ENCODE measurements at places on chromosomes 2 and 18. TPM values are rescaled to one million over a fixed set of nuclear protein-coding genes. Genes with fewer than 3 reads are reported as not detected.

ABCB6 gene
- total RNA-seq, result 28.2 TPM

STPG4 gene
- not detected for total RNA-seq

GULP1 gene
- total RNA-seq, result 4.6 TPM

FSHR gene
- 0.20 TPM for total RNA-seq

DNA sequence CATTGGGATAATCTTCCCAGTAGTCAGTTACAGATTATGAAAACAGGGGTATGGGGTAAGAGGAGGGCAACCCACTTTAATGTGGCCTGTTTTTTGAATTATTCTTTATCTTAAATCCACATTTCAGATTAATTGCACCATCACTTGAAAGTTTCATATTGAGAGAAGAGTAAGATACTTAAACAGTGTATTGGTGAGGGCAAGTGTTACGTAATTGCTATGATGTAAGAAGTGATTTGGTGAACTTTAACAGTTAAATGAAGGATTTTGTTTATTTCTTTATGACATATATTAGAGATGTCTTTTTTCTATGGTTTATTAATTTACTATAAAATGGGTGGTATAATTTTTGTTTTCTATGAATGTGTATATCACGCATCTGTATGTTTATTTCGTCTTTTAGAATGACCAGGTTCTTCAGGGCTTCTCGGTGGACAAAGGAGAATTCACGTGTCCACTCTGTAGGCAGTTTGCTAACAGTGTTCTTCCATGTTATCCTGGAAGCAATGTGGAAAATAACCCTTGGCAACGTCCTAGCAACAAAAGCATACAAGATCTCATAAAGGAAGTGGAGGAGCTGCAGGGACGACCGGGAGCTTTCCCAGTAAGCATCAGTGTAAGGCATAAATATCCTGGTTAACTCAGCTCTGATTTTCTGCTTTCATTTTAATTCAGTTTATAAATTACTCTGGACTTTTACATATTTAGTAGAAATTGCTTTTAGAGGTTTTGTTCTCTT is 171.2 kb upstream of the MYO3B start:
- no peak for DNase-seq

- no peak for DNase-seq
These were observed 279.8 kb downstream of the PTGR3 start for GRCh38 chr18:74929110-74929509.

DNA sequence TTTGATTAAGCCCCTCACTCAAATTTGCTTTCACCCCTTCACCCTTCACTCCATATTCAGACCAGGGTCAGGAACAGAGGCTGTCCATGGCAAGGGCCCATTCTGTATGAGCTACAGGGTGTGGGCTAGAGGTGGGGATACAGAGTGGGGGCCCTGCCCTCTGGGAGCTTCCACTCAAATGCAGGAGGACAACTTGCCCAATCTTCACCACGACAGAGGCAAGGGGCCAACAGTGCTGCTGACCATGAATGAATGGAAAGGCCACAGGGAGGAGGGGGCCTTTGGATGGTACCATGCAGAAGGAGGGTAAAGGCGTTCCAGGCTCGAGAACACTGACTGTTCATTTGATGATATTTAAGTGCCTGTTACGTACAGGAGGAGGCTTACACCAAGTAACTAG is 22.8 kb downstream of the ADRA2B start:
- no peak for DNase-seq

DNA sequence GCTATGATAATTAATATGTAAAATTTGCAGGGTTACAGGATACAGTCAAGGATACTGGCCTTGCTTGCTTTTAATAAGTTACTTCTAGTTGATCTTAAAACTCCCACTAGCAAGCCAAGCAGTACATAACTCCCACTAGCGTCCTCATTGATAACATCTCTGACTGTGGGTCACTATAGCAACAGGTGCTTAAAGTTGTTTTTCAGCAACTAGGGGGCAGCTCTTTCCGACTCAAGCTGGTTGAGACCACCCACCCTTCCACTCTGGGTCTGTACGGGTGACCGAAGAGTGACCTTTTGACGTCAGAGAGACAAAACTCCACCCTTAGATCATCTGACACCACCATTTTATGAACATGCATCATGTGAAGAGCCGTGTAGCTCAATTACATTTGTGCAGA is 208.6 kb downstream of the MYO1B start:
- DNase-seq, result no peak
